ENCODE measurements at places on chromosomes 5 and 9.

DNA sequence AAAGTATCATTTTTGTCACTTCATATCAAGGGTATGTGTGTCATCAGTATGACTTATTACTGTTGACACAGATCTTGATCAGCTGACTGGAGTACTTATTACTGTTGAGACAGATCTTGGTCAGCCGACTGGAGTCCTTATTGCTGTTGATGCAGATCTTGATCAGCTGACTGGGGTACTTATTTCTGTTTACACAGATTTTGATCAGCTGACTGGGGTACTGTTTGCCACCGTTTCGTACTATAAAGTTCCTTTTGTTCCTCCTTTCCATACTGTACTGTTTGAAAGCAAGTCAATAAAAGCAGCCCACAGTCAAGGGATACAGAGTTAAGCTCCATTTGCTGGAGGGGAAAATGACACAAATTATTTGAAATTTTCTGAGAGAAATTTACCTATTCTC is 347.3 kb downstream of the CDH12 start:
- no peak for DNase-seq

- no peak for DNase-seq
Measured at GRCh38 chr9:128913048-128913900, 7.5 kb upstream of the PHYHD1 start.

GRCh38 chr9:90974016-90974415 is 172.4 kb downstream of the SYK start:
- DNase-seq = no peak

DNA sequence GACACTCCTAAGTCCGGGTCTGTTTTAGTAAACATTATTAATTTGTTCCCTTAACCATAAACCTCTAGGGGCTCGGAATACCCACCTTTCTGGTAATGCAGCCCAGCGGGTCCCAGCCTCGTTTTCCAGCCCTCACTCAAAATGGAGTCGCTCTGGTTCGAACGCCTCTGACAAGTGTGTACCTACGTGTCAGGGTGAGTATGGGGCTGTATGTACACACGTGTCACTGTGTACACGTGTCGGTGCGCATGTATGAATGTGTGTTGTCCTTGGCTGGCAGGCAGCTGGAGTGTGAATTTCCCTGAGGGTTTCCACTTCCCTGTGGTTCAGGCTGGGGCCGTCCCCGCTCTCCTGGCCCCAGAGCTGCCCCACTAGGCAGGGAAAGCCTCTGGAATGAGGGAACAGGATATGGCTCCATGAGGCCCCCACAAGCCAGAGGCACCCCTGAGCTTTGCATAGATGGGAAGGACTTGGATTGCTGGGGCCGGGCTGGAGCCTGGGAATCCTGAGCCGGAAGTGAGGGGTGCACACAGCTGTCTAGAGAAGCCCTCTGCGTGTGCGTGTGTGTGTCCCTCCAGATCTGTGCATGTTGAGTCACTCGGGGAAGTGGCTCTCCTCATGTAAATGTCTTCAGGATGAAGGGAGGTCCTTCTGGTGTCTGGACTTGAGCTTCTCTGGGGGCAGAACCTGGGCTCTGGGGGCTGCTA is 160.8 kb upstream of the IER5L start:
- no peak for DNase-seq

- no peak for DNase-seq
Measured at GRCh38 chr9:93130861-93131481, 3.1 kb downstream of the NINJ1 start.

GRCh38 chr9:73172901-73173215 is 21.2 kb downstream of the ANXA1 start:
- DNase-seq = no peak

DNA sequence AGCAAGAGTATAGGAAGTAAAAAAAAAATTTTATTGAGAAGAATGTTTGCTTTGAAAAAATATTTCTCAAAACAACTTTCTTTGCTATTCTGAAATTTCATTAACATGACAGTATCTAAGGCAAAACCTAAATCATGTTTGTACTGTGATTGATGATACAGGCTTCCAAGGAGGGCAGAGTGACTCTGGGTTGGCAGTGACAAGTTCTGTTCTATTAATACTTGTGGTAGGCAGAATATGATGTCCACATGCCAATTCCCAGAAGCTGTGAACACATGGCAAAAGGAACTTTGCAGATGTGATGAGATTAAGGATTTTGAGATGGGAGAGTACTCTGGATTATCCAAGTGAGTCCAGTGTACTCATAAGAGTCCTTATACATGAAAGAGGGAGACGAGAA is 16.6 kb downstream of the CCDC125 start:
- no peak for DNase-seq

Measured in activated CD8-positive, alpha-beta memory T cell treated with anti-CD3 and anti-CD28 coated beads for 1 hour (primary cell).